ENCODE measurements at places on chromosomes 1 and 21.

- DNase-seq, result no peak
These were observed 11.4 kb upstream of the SELE start for GRCh38 chr1:169745015-169745861.

- no peak for DNase-seq
These were observed at the start of gene FCRL5 for GRCh38 chr1:157551694-157552693. Gene FCRL5, minus strand, starts transcription at chr1:157552515. Its CDS starts 153 bp downstream, at chr1:157552362.

DNA sequence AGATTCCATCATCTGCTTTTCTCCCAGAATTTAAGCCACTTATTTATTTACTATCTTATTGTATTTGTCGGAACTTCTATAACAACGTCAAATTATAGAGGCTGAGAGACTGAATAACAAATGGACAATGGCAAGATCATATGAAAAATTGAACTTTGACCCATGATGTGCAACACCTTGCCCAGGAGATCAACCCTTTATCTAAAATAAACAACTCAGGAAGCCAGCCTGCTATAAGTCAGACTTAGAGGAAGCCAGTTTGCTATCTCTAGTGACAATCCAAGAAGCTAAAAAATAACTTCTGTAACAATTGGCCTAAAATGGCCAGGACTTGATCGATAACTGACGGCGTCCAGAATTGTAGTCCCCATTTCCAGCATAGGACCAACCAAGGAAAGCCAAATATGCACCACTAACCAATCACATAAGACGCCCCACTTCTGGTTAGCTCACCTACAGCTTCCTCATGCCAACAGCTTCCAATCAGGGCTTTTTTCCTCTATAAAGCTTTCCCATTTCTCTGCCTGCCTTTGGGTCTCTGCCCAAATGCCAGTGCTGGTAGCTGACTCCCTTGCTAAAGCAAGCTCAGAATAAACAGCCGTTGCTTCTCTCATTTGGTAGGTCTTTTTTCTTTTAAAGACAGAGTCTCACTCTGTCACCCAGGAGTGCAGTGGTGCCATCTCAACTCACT lies 28.5 kb downstream of the ANP32E start:
- no peak for DNase-seq

DNA sequence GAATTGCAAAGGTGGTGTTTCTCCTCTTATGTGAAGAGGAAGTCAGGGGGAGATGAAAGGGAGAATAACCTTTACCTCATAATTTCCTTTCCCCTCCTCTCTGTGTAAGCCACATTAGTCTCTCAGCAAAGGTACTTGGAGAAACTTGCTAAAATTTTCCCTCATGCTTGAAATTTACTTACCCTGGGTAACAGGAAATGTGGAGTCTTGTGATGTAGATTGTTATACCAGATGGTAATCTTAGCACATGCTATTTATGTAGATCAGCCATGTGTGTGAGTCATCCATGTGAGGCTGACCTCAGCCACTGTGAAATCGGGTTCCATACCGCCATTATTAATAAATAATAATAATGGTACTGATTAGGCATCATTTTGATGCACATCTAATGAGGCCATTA lies 128.4 kb downstream of the TGFB2 start:
- DNase-seq, result no peak

DNA sequence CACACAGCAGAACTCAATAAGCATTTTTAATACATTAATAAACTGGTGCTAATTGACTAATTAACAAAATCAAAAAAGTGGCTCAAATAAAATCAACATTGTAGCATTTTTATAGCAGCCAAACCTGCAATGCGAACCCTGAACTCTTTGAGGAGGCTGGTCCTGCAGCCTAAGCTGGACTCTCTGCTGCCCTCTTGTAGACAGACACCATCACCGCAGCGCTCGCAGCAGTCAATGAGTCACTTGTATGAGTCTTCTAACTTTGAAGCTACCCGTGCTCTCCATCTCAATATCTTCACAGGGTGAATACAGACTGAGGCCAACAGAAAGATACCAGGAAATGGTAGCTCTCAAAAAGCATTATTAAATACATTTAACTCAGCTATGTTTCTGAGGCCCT lies 9.7 kb upstream of the KRTAP7-1 start:
- no peak for DNase-seq

GRCh38 chr1:39689214-39689613 lies 2.0 kb downstream of the HPCAL4 start:
- DNase-seq, result no peak

DNA sequence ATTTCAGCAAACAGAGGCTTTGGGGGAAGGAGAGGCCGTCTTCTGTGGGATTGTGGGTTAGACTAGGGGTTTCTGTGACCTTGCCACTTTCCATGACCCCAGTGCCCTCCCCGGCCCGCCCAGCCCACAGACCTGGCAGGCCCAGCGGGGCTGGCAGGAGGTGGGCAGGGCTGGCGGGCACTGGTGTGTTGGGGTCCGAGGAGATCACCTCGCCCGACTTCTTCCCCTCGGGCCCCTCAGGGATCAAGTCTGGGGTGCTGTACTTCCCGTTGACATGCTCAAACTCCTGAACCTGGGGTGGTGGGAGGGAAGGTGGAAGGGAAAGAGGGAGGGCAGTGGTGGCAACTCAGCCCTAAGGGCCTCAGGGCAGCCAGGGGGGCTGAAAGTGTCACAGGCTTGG lies 56.3 kb downstream of the CHD5 start:
- DNase-seq, result no peak
